Foreskin keratinocyte (primary cell): ENCODE measurements at places on chromosomes 3 and 15.

DNA sequence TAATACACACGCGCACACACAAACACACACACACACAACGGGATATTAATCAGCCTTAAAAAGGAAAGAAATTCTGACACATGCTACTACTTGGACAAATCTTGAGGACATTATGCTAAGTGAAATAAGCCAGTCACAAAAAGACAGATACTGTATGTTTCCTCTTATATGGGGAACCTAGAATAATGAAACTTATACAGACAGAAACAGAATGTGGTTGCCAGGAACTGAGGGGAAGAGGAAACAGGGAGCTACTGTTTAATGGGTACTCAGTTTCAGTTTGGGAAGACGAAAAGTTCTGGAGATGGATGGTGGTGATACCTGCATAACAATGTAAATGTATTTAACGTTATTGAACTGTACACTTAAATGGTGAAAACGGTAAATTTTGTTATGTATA is 20.2 kb downstream of the ICE2 start:
- no peak for DNase-seq

- no peak for DNase-seq
These were observed 24.7 kb downstream of the ARHGAP31 start for GRCh38 chr3:119318876-119319275.

GRCh38 chr15:101250341-101250831 is 1.5 kb downstream of the CHSY1 start:
- DNase-seq = peak; percentile 51

DNA sequence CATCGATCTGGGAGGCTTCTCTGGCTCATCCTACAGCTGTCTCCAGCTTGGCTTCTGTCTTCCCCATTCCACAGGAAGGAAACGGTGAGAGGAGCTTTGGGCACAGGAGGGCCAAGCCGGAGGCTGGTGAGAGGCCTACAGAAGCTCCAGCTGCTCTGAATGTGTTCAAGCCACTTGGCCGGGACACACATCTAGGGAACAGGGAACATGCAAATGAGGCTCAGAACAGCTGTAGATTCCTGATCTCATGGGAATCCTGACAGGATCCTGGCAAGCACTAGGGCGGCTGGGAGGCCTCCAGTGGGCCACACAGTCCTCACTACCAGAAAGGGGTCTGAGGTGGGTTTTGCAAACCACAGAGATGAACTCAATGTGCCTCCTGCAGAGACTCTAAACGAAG is 13.7 kb downstream of the SEMA5B start:
- no peak for DNase-seq

- no peak for DNase-seq
These were observed 113.9 kb downstream of the POLQ start for GRCh38 chr3:121431726-121432517.

- no peak for DNase-seq
These were observed 3.5 kb upstream of the CPNE4 start for GRCh38 chr3:132038198-132038825.

DNA sequence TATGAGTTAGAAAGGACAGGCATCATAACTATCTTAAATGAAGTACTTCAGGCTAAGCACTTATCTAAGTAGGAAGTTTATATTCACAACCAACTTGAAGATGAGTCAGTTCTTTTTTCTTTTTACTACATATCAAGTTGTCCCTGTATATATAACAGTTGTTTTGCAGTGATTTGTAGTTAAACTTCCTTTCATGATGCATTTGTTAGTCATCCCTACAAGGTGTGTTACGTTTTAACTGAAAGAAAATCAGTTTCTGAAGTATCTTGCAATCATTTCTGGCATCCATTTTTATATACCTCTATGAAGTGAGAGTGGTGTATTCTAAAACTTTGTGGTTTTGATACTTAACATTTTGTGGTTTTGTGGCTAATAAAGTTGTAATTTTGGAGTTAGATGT is 46.1 kb downstream of the ZFAND6 start:
- DNase-seq = peak; percentile 67

DNA sequence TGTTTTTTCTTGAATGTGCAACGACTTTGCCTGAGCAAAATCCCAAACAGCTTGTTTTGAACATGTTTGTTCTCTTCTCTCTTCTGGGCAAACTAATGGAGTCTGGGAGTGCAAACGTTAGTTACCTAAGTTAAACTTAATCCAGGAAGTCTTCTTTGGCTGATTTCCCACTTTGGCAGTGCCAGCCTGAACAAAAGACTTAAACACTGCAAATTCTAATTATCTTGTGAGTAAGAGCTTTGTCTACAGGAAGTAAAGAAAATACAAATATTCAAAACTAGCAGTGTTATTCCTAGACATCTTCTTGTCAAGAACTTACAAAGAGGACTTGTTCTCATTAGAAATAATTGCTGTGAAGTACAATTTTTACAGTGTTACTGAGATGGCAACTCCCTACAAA is 16.7 kb upstream of the DENND6A start:
- DNase-seq = no peak

- DNase-seq = no peak
These were observed 5.2 kb downstream of the GRAMD2A start for GRCh38 chr15:72192416-72192815.

- DNase-seq = no peak
These were observed 841 bp downstream of the SLC6A20 start for GRCh38 chr3:45795509-45795881.

- no peak for DNase-seq
These were observed 173.1 kb upstream of the LYSMD4 start for GRCh38 chr15:99906311-99906710.

- DNase-seq = no peak
These were observed 994.9 kb downstream of the DIPK2A start for GRCh38 chr3:144966560-144966959.

DNA sequence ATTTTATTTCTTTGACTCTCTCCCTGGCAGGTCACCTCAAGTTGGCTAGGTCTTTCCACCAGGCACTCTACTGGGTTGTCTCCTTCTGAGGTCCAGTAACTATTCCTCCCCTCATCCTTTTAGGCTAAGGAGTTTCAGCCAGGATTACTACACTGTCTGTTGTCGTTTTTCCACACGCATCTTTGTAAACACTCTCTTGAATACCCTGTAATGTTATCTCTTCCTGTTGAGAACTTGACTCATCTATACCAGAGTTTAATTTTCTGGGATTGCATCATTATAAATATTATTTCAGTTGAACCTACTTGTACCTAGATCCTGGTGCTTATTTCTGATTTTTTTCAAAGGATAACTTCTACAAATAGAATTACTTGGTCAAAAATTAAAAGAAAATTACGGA is 138.3 kb downstream of the SQOR start:
- peak; percentile 32 for DNase-seq

GRCh38 chr15:58513726-58514336 is 82.0 kb downstream of the LIPC start:
- no peak for DNase-seq

GRCh38 chr3:22159004-22159695 is 408.1 kb upstream of the ZNF385D start:
- DNase-seq = no peak

DNA sequence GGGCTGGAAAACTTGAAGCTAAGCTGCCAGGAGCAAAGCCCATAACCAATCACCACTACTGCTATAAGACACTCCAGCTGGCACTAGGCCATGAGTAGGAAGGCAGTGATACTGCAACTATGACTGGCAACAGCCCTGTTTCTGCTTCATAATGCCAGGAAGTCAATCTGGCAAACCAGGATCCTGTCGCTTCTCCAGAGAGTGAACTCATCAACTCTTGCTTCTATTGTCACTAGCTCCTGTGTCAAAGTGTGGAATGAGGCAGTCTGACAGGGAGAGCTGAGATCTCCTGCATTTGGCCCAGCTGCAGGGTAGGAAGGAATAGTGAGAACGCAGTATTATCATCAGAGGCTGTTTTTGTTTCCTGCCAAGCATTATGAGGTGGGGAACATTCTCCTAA is 105.3 kb downstream of the CTNNB1 start:
- peak; percentile 7 for DNase-seq

- DNase-seq = peak; percentile 49
These were observed 1.2 kb upstream of the ANP32A start for GRCh38 chr15:68821841-68822381.

DNA sequence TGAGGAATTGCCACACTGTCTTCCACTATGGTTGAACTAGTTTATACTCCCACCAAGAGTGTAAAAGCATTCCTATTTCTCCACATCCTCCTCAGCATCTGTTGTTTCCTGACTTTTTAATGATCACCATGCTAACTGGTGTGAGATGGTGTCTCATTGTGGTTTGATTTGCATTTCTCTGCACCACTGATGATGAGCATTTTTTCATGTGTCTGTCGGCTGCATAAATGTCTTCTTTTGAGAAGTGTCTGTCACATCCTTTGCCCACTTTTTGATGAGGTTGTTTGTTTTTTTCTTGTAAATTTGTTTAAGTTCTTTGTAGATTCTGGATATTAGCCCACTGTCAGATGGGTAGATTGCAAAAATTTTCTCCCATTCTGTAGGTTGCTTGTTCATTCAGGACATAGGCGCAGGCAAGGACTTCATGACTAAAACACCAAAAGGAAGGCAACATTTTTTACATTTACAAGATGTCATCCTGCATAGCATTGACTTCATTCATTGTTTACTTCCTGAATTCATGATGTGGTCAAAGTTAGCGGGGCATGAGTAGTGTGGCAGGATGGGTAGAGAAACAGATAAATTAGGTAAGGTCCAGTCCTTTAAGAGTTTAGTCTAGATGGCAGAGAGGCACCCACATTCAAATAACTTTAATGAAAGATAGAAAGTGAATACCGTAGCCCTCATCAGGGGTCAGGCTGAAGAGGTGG is 45.1 kb upstream of the LPP start:
- no peak for DNase-seq

DNA sequence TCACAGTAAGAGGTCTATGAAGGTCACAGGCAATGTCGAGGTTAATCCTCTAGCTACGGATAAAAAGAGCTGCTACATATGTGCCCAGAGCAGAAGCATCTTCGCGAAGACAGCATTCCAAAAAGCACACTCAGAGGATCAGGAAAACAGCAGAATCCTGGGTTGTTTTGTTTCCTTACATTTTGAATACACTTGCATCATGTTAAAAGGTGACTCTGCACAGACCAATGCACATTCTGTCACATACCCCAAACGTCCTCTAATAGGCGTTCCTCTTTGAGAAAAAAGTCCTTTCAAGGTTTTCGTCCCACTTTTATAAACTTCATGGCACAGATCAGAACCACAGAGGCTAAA is 52.7 kb downstream of the VGLL4 start:
- peak; percentile 37 for DNase-seq

DNA sequence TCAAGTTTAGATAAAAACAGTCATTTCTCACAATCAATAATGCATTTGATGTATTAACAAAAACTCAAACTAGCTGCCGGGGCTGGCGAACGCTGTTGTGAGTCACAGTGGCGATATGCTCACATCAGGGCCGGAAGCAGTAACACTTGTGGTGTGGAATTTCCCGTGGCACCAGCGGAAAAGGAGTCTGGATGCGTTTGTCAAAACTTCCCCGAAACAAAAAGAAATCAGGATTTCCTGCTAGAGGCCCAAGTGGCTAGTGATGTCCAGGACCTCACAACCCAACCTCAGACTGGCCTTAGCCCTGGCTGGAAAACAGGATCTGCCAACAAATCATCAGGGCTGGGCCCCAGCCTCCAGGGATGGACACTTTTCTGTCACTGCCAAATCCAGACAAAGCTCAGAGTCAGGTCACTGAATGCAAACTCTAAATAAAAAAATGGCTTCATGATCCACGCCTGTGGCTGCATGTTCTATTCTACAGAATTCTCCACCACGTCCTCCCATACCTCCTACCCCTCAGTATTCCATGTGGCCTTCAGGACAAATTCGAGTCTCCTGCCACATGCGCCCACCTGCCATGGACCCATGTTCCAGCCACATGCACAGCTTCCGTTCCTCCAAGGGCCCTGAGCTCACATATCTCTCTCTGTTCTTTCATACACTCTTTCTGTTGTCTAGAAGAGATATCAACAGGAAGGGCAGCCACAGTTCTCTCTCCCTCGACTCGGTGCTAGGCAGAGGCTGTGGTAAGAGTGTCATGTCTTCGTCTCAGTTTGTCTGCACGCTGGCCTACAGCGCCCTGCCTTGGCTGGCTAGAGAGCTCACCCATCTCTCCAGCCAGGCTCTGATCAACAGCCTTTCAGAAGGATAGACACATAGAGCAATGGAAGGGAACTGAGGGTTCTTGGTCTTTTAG is 35.4 kb downstream of the EHD4 start:
- DNase-seq = no peak
